Stimulated activated CD4-positive, alpha-beta T cell treated with anti-CD3 and anti-CD28 coated beads, Interleukin-12 subunit alpha, Interleukin-12 subunit beta, amount 100 ng/mL, for 4 hours (primary cell): ENCODE measurements at places on chromosomes 7 and 10.

GRCh38 chr10:64007157-64007556 is 486.0 kb downstream of the REEP3 start:
- no peak for DNase-seq

DNA sequence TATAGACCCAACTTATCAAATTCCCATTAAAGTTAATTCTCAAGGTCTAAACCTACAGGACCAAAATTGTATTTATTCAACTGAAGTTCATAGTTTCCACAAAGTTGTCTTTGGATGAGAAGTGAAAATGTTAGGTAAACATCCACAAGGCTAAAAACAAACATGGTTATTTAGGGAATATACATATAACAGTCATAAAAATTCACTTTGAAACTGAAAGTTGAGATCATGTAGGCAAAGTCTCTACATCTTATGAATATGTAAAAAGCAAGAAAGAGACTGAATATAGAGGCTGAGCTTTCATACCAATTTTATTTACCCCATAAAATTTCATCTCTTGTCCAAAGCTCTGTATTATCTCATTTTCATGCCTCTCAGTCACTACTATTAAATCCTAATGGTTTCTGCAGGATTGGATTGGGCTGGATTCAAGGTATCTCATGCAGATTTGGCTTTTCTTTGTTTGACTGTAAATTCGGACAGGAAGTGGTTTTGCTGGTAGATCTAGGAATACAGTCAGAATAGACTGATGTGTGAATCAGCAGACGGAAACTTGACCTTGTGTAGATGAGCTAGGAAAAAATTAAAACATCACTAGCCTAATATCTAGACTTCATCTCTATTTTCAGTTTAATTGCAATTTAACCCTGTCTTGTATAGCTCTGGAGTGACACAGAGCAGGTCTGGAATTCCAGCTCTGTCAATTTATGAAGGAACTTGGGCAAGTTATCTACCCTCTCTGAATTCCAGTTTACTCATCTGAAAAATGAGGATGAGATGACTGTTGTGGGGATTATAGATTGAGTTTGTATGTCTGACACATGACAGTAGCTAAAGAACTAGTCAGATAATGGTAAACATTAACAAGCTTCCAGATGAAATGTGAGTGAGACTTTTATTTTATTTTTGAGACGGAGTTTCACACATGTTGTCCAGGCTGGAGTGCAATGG is 27.3 kb upstream of the SKAP2 start:
- no peak for DNase-seq

DNA sequence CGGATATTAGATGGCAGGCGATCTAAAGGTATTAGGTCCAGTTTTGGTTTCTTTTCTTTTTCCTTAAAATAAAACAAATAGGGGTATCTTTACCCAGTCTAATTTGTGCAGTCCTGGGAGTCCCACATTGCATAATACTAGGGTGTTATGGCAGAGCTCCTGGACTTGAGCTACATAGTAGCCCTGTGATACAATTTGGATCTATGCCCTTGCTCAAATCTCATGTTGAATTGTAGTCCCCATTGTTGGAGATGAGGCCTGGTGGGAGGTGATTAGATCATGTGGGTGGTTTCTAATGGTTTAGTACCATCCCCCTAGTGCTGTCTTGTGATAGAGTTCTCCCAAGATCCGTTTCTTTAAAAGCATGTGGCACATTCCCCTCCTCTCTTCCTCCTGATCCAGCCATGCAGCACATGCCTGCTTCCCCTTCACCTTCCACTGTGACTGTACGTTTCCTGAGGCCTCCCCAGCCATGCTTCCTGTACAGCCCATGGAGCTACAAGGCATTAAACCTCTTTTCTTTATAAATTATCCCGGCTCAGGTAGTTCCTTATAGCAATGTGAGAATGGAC is 141.9 kb downstream of the RPS24 start:
- no peak for DNase-seq

GRCh38 chr10:73645251-73645650 is 4.0 kb upstream of the MYOZ1 start:
- no peak for DNase-seq

DNA sequence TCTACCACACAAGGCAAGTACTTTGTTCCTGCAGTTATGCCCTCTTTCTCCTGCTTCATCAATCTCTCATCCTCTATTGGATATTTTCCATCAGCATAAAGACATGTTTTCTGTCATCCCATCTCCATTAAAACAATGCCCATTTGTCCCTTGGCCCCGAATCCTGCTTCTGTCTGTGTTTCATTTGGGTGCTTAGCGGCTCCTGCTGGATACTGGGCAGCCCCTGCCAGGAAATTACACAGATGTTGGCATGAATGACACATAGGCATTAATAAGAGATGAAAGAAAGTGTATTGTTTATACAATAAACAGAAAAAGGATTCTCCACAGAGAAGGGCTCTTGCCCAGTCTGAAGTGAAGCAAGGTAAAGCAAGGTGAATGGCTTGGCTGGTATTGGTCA is 765.3 kb downstream of the REEP3 start:
- DNase-seq, result no peak

DNA sequence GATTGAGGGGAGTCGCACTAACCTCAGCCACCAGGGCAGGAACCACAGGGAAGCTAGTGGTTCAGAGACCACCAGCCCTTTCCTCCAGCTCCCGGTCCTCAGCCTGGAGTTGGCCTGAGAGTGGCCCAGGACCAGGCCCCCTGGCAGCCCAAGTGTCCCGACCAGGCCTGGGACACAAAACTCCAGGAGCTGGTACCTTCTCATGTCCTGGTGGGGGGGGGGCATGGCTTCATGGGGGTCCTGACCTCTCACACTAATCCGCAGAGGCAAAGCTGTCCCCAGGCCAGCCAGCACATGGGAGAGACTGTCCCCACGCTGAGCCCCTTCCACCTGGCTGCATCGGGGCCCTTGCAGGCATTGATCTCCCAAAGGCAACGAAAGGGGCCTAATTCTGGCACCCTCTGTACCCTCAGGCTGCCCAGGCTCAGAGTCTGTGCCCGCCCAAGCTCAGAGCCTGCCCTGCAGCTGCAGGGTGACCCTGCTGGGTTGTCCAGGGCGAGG is 28.2 kb downstream of the GPRIN2 start:
- no peak for DNase-seq

DNA sequence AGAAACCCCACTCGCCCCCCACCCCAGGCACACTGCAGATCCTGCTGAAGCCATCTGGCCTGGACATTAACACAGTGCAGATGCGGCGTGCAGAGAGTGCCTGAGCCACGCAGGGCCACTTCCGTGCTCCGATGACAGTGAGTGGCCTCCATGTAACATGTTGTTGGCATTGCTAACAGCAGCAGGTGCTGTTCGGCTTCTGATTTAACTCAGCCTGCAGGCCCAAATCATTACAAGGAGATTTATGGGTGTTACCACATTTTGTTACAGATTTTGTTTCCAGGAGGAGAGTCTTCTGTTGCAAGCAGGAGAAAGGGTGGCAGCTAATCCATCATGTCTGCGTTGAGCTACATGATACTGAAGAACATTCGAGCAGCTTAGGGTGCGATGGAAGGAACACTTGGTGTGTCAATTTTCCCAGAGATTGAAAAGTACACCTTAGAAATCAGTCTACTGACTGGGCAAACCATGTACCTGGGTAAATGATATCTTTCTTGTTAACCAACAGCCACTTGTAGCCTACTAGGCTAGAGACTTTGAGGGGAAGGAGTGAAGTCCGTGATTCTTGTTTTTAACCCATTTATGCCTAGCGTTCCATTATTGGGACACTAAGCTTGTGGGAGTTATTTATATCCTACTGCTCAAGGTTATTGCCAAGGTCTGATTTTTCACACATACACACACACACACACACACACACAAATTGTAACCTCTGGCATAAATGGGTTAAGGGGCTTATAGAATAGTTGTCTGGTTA is 90.0 kb downstream of the JCAD start:
- DNase-seq, result no peak

DNA sequence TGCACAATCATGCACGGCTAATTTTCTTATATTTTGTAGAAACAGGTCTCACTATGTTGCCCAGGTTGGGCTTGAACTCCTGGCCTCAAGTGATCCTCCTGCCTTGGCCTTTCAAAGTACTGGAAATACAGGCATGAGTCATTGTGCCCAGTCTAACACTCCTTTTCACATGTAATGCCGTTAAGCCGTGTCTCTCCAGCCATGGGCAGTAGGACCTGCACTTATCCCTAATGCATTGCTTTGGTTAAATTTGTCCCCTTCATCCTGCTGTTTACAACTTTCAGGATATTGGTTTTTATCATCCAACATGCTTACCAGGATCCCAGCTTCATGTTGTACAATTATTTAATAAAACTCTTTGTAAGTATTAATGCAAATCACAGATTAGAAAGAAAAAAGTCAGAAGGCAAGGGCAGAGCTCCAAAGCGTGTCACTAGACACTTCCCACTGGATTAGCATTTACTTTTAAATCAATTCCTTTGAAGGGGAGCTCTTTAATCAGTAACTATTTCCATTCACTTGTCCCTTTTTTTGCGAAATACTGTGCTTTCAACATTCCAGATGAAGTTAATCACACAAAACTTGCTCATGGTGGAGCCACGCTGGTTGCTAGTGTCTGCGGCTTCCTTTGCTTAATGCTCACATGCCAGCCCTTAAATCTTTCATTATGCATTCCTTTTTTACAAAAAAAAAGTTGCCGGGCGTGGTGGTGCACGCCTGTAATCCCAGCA is 256.0 kb upstream of the AUTS2 start:
- no peak for DNase-seq

DNA sequence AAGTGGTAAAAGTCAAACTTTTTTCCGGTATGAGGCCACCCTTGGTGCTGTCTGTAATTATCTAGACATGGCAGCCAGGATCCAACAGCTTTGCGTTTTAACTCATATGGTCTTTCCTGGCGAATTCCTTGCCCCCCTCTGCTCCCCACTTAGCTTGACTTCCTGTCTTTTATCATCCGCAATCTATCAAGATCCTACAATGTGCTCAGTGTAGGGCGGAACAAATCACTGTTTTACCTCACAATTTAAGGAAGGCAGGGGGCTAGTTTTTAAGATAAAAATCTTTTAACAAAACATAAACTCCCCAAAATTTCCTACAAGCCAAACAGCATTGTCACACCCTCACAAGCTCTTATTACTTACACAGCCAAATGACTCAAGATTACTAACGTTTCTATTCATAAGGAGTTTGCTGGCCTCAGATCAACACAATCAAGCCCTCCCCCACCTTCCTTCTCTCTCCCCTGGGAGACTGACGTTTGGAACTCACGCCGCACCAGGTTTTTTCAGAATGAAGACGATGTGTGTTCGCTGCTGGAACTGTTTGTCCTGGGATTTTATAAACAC is 1.3 kb upstream of the CDK14 start:
- no peak for DNase-seq

GRCh38 chr10:58063861-58064480 is 203.7 kb downstream of the IPMK start:
- DNase-seq, result no peak

DNA sequence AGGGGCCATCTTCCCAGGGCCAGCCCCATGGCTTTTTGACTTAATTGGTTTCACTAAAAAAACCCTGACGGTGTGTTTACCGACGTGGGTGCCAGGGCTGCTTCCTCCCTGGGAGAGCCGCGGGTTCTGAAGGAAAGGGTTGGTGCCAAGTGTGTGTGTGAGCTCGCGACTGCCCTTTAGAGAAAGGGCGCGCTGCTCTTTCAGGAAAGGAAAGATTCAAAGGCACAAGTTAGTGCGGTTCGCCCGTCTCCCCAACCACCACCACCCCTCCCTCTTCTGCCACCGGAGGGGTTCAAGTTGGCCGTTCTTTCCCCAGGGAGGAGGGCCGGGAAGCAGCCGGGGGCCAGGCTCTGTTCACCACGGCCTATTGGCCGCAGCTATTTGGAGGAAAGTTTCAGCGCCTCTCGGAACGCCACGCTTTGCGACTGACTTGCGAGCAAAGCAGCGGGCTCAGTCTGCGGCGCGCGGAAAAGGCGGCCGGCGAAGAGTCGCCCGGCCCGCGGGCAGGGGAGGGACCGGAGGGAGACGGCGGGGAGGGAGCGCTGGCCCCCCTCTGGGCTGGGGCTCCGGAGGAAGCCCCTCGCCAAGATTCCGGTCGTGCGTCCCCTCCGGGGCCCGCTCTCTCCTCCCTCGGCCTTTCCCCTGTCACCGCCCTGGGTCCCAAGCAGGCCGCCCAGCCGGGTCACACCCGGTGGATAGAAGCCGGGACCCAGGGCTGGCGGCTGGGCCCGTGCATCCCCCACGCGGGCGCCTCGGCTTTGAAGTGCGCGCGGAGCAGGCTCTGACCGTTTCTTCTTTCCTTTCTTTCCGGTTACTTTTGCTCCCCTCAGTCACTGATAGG is 165.9 kb upstream of the PPP1R3A start:
- no peak for DNase-seq

DNA sequence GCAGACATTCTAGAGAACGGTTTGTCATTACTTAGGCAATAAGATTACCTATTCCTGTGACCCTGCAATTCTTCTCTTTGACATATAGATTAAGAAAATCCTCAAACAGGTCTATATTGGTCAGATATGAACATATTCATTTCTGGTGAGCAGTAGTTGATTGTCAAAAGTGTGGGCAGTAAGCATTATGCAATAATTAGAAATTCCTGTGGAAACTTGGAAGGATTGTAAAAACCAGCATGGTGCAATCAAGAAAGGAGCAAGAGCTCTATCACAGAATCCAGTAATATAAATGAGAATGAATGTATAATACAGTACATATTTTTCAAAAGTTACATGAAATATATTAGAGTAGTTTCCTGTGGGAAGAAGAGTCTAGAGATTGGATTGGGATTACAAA is 406.5 kb downstream of the SUGCT start:
- no peak for DNase-seq
